ENCODE measurements at places on chromosomes 2 and 18.

GRCh38 chr2:61585383-61585782, 47.2 kb upstream of the XPO1 start:
- no peak for DNase-seq

- no peak for DNase-seq
Measured at GRCh38 chr2:229438430-229439159, 167.5 kb upstream of the PID1 start.

- no peak for DNase-seq
Measured at GRCh38 chr18:58866066-58866772, 1.5 kb downstream of the ZNF532 start.

GRCh38 chr18:22711192-22711685, 221.9 kb upstream of the RBBP8 start:
- DNase-seq, result no peak

DNA sequence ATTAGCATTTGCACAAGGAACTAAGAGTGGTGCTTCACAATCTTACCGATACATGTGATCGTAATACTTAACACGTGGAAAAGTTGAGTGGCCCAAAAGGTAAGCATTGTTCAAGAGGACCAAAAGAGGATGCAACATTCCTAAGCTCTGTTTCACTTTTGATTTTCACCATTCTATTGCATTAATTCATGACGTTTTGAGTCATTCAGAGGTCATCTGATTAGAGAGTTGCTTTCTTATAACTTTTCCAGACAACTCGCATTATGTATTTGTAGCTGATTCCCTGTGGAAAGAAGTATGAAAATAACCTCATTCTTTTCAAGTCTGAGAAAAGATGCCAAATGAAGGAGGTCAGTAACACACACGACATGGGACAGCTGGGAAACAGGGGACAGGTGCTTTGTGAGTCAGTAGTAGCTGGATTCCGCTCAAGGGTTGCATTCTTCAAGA, 344.4 kb downstream of the RND3 start:
- DNase-seq, result no peak

- DNase-seq, result no peak
Measured at GRCh38 chr2:101549371-101549770, 74.5 kb upstream of the RFX8 start.

DNA sequence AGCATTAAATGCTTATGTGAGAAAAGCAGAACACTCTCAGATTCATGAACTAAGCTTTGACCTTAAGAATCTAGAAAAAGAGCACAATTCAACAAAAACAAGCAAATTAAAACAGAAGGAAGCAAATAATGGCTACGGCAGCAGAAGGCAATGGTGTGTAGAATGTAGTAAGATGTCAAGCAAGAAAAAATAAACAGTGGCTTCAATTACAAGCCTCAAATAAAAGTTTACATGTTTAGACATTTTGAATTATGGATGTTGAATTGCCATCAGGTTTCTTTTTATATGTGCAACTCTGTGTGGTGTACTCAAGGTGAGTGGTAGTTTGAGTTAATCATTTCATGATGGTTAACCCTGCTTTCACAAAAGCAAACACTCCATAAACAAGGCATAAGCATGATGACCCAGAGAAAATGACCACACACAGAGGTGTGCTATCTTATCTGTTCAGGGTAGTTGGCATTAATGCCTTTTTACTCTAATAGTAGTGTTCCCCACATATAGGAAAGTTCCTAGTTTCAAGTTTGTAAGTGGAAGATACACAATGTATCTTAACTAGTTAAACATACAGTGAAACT, 207.1 kb downstream of the FIGN start:
- DNase-seq, result no peak

DNA sequence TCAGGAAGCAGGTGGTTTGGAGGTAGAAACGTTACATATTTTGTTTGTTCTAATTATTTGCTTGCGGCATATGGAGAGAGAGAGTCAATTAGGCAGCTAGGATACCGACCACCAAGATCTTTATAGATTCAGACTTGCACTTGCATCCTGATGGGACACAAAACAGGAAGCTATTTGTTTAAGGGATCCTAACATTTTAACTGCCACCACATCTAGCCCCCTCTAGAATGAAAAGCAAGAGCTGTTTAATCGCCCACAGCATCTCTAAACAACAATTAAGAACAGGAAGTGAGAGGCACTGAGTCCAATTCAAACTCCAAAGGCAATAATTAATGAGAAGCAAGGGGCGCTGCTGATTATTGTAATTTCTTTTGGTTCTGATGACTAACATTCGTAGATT, 182.0 kb upstream of the LINC00305 start:
- no peak for DNase-seq

- DNase-seq, result no peak
Measured at GRCh38 chr2:109151519-109151918, 22.5 kb downstream of the SH3RF3 start.

DNA sequence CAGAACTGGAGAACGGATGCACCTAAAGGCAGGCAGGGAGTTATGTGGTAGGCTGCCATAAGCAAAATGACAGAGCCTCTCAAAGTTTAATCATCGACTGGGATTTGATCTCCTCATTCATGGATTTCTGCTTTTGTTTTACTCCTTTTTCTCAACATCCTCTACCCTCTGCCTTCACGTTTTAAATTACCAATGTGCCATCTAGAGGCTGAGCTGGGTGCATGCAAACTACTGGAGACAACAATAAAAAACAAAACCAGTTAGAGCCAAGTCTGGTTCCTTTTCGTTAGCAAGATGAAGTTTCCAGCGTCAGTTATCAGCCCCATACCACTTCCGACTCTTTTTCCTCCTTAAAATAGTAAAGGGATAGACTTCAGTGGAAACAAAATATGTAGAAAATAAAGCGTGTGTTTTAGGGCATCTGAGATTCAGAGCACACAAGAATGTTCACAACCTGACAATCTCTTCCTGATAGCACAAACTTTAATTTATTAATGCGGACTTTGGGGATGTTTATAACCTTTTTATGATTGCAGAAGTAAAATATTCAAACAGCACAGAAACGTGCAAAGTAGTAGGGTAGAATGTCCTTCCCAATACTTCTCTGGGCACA, 117.0 kb downstream of the LAMA1 start:
- no peak for DNase-seq

DNA sequence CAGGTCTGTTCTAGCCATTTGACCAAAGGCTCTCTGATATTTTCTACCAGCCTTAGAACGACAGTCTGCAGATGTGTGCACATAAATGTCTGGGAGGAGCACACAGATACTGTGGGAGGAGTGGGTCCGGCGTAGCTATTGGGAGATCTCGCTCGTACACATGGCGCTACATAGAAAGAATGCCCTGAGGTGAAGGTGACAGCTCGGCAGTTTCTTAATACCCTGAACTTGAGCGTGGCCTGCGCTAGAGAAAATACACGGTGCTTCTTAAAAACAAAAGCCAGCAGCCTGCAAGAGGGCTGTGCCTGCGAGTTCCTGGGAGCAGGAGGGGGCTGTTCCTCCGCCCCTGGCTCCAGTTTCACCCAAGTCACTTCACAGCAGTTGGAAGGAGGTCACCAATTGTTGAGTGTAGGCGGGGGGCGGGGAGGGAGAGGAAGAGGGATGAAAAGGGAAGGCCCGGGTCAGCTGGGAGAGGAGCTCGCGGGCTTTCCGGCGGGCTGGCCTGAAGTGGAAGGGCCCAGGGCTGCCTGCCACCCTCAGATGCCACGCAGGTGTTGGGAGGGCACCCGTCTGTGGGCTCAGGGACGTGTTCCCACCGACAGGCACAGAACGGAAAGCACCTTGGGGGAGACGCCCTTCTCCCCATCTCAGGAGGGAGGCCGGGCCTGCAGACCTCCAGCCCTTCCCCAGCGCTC, 124.7 kb upstream of the ZNF516 start:
- DNase-seq, result no peak

GRCh38 chr2:28956415-28956826, 24.7 kb upstream of the TOGARAM2 start:
- peak; percentile 11 for DNase-seq

DNA sequence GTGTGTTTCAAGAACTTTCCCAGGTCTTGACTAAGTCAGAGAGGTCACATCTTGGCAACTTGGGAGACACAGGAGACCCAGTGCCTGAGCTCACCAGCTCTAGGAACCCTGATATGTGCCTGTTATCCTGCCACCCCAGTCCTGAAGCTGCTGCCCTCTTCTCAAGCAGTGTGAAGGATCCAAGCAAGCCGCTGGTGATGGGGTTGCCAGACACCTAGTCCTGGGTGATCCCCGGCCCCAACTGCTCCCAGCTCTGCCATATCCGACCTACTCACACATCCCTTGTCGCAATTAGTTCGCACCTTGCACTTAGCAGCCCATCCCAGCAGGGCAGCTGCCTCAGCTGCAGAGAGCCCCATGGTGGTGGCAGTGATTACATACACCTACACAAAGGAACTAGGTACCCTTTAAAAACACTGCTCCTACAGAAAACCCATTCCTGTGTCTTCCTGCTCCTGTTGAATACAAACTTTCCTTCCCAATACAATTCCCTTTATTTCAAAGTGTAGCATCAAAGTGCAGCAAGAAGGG, 247.2 kb upstream of the RAB12 start:
- DNase-seq, result no peak

GRCh38 chr2:208172125-208172524, 8.7 kb upstream of the CRYGA start:
- DNase-seq, result no peak

DNA sequence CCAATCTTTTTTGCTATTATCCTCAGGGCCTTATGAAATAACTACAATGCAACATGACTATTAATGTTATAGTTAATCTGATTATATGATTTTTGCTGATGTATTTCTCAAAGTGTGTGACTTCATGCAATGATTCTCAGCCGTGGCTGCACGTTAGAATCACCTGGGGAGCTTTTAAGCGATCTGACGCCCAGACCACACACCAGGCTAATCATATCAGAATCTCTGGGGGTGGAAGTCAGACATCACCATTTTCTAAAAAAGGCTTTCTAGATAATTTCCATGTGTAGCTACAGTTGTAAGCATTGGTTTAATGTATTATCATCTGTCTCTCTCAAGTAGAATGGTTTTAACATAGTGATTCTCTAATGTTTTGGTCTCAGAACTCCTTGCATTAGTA, 5.5 kb upstream of the QPCT start:
- DNase-seq, result no peak

DNA sequence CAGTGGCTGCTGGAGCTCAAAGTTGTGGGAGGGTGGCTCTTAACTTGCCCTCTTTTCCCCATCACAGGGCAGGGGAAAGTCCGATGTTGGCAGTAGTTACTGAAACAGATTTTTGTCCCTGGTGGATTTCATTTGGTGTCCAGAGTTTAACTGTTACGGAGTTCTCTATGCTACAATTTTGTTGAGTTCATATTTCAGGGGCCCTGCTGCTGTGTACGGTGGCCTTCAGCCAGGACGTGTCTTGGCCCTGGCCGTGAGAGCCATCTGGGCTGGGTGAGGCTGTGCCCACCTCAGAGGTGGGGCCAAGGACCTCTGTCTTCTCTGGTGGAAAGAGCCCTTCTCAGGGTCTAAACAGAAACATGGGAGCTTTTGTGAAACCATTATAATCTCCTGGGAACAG, 67.4 kb downstream of the SH3YL1 start:
- no peak for DNase-seq

DNA sequence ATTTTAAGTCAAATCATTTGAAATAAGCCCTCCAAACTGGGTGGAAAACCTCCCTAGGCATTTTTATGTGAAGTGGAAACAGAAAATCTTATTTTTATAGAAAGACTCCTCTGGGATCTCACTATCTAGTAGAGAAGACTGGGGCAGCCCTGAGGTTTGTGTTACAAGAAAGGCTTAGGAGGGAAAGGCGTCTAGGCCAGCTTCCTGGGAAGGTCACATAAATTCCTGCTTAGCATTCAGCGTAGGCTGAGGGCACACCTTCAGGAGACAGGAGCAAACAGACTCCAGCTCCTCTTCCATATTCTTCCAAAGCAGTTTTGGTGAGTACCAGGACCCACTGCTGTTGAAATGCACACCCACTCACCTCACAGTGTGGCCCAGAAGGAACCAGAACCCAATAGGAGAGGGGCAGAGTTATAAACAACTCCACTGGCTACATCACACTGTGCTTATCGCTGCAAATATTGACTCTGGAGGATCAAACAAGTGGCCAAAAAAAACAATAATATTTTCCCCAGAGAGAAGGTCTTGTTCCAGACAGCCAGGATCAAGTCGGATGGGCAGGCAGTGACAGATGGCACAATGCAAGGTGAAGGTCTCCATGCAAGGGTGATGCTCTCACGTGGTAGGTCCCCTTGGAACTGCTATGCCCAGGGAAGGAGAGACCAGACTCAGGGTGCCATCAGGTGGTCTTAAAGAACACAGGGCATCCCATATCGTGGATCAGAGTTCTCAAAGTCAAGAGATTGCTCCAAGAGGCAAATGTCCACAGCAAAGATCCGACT, 17.7 kb upstream of the IGFBP2 start:
- DNase-seq, result no peak

Data from stimulated activated naive CD4-positive, alpha-beta T cell (primary cell).